EH (cell line): ENCODE measurements at places on chromosomes 3 and 15.

GRCh38 chr3:122081543-122082247 is 26.5 kb downstream of the CD86 start:
- DNase-seq: no peak

GRCh38 chr3:50572158-50572557 is 2.8 kb downstream of the HEMK1 start:
- peak; percentile 75 for DNase-seq

DNA sequence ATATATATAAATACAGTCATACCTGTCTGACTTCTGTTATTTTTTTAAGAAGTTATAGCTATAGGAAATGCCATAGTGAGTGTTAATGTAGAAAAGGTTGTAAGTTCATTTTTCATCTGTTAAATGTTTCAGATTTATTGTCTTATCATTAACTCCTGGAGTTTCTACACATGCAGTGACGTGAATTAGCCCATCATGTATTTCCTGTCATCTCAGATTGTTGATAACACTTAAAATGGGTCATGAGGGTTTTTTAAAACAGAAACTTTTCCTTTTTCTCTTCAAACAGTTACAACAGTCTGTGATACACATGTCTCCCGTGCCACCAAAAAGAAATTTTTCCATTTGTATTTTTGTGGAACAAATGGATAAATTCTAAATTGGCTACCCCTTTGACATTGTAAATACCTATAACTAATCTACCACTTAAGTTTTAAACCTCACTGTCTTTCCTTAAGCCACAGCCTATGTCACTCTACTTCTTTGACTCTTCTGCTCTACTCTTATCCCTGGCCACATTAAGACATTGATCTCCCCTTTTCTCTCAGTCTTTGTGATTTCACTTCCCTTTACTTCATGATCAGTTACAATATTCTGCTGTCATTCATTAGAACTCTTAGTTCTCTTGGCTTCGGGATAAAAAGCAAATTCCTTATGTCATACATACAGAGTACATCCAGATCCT is 89.1 kb downstream of the NEO1 start:
- DNase-seq: no peak

GRCh38 chr3:46661776-46662766 is 31.4 kb downstream of the ALS2CL start:
- no peak for DNase-seq

DNA sequence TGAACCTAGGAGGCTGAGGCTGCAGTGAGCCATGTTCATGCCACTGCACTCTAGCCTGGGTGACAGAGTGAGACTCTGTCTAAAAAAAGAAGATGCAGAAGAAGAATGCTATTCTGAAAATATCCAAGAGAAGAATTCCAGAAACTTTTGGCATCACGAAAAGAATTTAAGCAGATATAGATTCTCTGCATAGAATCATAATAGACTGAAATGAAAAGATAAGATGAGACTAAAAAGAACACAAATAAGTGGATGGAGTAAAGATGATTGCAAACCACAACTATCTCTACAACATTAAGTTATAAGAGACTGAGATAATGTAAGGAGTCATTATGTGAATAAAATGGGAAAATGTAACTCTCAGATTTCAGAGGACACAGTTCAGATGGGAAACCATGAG is 140.7 kb upstream of the TMC3 start:
- no peak for DNase-seq

GRCh38 chr3:81958972-81959640 is 197.7 kb upstream of the GBE1 start:
- peak; percentile 2 for DNase-seq

- DNase-seq: no peak
Observed at GRCh38 chr3:141941093-141941492, 64.7 kb downstream of the ATP1B3 start.

DNA sequence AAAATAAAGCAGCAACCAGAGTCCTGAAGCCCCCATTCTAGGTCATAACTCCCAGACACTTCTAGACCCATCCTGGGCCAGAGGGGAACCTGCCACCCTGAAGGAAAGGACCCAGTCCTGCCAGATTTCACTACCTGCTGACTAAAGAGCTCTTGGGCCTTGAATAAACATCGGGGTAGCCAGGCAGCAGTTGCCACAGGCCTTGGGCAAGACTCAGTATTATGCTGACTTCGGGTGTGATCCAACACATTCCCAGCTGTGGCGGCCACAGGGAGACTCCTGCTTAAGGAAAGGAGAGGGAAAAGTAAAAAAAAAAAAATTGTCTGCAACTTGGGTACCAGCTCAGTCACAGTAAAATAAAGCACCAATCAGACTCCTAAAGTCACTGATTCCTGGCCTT is 23.8 kb downstream of the NEDD4 start:
- DNase-seq: no peak

- DNase-seq: no peak
Observed at GRCh38 chr3:176172492-176172891, 1024.8 kb downstream of the TBL1XR1 start.

DNA sequence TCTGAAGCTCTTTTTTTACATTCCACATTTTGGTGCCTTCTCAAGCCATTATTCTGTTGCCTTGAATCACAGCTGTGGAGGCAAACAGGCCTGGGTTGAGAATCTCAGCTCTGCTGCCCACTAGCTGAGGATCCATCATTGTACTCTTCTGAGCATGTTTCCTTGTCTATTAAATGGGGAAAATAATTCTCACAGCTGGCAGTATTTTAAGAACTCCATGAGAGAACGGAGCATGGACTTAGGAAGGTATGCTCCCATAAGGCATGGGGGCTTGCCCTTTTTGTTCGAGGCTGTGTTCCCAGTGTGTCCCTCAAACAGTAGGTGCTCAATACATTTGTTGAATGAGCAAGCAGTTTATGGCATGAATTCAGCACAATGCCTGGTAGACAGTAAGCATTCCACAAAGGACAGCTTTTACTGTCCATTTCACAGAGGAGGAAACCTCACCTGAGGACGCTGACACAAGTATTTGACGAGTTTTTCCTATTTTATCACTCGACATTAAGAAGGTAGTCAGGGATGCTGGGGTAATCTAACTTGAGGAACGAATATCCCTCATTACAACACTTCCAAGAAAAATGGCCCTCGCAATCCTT is 2.1 kb upstream of the PTPRG start:
- DNase-seq: peak; percentile 30

- no peak for DNase-seq
Observed at GRCh38 chr15:85688711-85689110, 106.0 kb downstream of the KLHL25 start.

GRCh38 chr15:46014532-46014931 is 379.7 kb downstream of the SQOR start:
- DNase-seq: no peak

DNA sequence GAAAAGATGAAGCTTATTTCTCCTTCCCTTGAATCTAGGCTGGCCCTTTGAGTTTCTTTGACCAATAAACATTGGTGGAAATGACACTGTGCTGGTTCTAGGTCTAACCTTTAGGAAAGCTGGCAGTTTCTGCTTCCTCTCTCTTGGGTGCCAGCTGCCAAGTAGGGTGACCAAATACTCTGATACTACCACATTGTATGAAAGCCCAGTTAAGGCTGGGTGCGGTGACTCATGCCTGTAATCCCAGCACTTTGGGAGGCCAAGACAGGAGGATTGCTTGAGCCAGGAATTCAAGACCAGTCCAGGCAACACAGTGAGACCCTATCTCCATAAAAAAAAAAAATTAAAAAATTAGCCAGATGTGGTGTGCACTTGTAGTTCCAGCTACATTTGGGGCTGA is 320.7 kb downstream of the ZNF621 start:
- DNase-seq: no peak

DNA sequence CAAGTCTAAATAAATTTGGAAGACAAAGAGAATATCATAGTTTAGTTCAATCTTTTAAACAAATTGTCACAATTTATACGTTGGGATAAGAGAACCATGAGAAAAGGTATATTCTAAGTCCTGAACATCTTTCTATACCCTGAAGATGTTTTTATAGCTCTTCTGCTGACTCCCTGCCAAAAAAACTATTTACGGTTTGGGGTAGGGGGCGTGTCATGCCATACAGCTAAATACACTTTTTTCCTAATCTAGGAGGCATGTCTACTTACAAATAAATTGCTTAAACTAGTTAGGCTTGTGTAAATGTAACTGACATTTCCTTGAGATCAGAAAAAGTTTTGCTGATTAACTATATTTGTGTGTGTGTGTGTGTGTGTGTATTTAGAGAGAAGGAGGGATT is 163.3 kb downstream of the PGPEP1L start:
- no peak for DNase-seq

DNA sequence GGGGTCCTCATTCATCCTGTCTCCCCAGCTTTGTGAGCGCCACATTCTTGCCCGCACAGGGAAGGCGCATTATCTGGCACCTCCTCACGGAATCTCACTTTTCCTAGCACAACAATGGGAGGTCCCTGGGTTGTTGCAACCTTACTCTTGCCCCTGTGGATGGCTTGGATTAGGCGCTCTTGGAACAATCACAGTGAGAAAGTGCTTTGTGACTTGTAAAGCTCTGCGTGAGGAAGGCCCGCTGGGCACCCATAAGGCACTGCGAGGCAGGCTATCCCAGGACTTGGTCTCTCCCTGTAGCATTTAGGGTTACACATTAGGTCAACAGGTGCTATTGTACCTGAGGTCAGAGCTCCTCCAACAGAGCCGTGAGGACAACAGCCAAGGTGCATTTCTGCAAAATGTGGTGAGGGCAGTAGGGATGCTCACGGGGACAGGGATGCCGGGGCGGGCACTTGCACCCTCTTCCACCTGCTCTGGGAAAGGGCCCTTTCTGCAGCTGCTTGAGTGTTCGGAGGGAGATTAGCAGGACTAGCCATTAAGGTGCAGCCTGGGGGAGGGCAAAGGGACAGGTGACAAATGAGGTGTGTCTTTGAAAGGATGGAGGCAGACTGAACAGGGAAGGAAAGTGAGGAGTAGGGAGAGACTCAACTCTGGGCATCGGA is 13.9 kb upstream of the LRRC15 start:
- DNase-seq: no peak

GRCh38 chr3:183991403-183991802 is 26.3 kb downstream of the ABCC5 start:
- no peak for DNase-seq

- peak; percentile 94 for DNase-seq
Observed at GRCh38 chr15:75718328-75718727, 5.7 kb upstream of the CSPG4 start.

DNA sequence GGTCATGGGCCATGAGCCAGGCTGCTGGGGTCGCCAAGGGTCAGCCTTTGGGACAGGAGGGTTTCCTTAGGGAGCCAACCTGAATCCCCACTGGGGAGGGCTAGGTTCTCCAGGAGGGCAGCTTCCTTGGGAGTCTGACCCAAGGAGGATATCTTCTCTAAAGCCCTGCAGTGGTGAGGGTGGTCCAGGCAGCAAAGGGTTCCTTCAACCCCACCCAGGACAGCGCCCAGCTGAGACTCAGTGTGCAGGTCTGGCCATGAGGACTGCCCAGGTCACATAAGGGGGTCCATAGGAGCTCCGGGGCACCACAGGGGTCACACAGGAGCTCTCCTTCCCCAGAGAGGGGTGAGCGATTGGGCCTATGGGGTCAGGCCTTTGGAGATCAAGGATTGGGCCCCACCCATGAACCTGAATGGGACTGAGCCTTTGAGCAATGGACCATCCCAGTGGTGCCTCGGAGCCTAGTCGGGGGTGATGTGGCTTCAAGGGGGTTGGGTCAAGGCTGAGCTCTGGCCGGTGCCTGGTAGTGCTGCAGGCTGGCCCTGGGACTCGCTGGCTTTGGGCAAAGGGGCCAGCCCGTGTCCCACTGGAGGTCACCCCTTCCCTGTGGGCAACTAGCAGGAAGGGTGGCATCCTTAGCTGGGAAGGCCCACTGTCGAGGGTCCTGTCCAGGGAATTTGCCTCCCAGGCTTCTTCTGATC is 216.5 kb downstream of the SNRPN start:
- no peak for DNase-seq

DNA sequence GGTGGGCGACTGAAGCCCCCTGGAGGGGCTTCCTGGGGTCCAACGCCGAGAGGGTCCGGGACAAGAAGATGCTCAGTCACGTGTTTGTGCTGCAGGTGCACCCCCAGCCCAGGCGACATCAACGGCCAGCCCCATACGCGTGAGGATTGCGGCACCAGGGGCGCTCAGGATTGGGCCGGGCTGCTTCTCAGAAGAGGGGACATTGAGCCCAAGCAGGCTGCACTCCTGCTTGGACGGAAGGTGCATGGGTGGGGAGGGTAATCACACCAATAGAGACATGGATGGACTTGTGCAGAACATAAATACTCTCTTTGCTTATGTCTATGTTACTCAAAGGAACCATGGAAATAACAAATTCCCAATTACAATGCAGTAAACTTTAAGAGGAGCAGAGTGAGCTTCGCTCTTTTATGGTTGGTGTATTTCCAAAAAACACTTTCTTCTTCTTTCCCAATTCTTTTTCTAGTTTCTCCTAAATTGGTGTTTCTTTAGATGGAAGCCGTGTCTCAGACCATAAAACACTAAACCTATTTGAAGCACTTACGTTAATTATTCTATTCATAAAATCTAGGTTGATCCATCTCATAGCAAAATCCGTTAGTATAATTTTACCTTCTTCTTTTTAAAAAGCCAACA is 182.7 kb downstream of the GOLGA6L6 start:
- DNase-seq: no peak

DNA sequence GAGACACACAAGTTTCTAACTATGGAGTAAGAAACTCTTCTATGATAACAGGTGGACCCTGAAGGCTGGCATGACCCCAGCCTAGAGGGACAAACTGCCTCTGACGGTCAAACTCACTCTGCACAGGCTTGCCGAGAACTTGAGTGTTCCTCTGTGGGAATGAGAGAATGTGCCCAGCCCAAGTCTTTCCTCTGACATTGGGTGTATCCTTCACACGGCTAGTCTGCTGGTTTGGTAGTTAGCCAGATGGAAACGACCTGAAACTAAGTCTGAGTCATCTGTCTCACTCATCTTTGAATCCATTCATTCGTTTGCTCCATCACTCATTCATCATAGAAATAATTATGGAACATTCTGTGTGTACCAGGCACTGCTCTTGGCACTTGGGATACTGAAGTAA is 198.4 kb downstream of the ATP10A start:
- peak; percentile 9 for DNase-seq

GRCh38 chr3:43769097-43769884 is 78.6 kb downstream of the ABHD5 start:
- DNase-seq: peak; percentile 98

DNA sequence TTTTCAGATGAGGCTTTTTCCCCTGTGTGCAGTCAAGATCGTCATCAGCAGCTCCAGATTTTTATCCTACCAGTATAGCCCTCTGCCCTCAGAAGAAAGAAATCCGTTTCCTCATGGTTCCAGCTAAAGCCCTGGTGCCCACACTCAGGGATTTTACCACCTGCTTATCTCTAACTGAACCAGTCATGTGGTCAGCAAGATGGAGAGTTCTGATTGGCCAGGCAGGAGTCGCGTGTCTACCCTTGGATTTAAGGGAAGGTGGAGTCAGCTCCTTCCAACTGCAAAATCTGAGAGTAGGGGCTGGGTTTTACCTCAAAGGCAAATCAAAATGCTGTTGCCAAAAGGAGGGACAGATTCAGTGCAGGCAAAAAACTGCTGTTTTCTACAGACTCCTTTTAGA is 135.3 kb downstream of the LRTM1 start:
- DNase-seq: no peak
